Anterior cingulate cortex (tissue), 58 donors: ENCODE measurements at places on chromosomes 12 and 14.
A peak's percentile ranks its signal among the peaks of the same experiment; 100 is the strongest.

DNA sequence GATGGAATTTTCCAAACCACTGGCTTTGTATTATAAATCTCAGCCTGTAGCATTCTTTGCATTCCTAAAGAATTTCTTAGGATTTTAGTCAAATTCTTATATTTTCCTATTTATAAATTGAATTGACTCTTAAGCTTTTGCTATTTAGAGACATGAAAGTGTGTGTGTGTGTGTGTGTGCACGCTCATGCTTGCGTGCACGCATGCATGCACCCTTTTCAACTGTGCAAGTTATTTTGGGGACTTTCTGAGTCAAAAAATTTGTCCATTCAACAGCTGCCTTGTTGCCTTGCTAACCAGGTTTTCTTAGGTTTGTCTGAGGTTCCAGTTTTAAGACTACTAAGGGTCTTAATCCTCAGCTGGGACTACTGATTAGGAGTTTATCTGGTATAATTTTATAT is 42.6 kb downstream of the GPATCH2L start:
- DNase-seq, result no peak

- DNase-seq, result no peak
These were observed 68.3 kb downstream of the LLPH start for GRCh38 chr12:66062290-66062625.

GRCh38 chr12:2588345-2588744 is 206.4 kb upstream of the FKBP4 start:
- no peak for DNase-seq

DNA sequence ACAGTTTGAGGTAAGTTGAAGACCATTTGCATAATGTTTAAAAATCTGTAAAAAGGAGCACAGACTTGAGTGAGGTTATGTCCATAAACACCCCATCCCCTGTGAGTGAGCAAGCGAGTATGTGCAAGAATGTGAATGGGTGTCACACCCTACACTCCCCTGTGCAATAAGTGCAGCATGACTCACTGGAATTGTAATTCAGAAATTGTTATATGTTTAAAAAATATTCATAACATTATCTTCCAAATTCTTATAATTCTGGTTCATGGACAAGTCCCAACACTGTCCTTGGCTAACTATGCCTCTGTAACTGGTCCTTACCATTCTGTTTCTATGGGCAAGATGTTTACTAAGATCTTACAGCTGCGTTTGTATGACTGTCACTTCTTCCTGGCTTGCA is 207.8 kb upstream of the FAR2 start:
- no peak for DNase-seq

DNA sequence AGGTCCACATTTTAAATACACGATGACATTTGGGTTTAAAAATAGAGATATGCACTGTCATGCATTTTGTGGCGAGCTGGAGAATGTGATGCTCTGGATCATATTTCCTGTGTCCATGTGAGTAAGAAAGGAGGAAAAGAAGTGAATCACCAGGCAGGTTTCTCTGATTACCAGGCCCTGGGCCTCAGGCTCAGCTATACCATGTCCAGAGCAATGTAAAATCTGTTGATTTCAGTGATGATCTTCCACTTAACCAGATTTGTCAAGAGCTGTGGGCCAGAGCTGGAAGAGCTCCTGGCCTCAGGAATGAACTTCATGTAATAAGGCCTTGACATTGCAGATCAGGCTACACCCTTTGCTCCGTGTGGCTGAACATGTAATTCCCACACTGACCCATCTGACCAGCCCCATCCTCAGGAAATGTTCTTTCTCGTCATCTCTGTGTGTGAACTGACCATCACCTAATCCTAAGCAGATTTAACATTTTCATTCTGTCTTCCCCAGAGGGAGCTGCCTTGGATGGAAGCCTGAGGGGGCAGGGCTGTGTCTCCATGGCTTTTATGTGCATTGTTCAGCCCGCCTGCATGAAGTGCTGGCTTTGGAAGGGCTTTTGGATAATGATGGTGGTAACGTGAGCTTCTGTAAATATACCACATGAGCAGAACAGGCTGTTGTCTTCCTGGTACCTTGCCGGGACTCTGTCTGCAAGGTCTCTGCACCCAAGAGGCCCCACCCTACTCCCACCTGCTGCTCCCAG is 54.5 kb downstream of the CRACR2A start:
- DNase-seq, result no peak

- DNase-seq, result no peak
These were observed 636.4 kb downstream of the SLC6A15 start for GRCh38 chr12:84276215-84276614.

DNA sequence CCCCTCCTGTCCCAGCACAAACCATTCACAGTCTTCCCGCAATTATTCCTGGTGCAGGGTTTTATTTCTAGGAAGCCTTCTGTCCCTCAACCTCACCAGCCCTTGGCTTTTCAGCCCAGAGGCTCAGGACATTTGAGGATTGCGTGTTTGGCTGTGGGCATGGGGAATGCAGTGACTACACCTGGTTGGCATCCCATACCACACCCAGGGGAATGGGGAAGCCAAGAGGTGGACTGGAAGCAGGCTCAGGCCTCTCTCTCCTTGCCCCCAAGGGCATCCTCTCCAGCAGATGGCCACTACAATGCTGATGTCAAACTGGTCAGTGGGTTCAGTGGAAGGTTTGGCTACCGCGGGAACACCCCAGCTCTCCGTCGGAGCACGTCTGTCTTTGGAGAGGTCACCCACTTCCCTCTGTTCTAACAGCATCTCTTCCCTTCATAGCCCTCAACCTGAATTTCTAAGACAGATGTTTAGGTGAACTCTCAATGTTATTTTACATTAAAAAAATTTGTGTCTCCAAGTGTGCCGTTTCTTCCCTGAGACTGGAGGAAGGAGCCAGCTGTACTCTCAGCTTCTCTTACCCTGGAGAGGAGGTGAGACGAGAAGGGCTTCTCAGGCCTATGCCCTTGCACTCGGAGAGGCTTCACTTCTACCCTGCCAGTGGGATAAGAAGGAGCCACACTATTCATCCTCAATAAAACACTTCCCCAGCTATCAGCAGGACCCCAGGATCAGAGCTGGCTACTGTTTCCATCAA is 35.5 kb downstream of the DCAF4 start:
- DNase-seq, result no peak

DNA sequence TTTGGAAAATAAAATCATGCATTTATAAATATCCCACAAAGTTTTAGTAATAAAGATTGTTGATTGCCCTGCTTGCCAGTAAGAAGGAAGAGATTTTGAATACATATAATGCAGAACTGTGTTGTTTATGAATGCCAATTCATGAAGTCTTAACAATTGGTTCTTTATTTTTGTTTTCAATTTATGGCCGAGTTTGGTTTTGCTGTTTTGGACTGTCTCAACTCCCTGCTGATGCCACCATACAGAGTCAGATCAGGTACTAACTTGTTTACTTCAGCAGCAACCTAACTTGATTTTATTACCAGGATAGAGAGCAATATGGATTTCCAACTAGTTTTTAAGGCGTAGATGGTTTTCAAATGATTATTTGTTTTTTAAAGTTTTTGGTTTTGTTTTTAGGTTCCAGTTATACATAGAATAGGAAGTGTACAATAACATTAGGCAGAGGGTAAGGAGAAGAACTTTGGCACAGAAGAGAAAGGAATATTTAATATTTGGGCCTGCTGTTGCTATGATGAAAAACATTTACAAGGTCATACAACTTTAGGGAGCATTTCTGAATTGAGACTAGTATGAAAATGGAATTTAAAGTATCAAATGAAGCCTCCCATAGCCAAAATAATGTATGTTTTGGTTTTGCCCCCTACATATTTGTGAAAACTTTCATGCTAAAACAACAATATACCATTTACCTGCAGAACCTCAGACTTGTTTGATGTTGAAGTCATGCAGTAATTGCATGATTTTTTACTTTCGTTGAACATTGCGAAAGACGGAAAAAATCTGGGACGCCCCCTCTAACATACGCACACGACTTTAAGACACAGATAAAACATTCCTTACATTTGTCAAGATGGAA is 904 bp upstream of the FAM177A1 start:
- peak; percentile 3 for DNase-seq
